ENCODE measurements at places on chromosomes 1 and 21.
A peak's percentile ranks its signal among the peaks of the same experiment; 100 is the strongest.

DNA sequence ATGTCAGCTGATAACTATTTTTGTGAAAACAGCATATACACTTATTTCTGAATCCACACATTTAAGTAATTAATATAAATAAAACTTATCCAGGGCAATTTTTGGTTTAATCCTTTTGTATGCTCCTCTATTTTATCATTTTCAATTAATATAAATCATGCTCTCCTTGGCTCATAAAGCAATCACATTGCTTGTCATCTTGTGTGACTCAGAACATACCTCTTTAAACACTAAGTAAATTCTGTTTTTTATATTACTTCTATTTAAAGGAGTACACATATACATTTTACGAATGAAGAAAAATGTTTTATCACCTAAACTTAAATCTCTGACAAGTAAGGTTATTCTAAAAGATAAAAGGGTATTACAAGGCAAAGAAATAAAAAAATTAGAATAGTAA, 175.3 kb downstream of the USH2A start:
- no peak for DNase-seq

DNA sequence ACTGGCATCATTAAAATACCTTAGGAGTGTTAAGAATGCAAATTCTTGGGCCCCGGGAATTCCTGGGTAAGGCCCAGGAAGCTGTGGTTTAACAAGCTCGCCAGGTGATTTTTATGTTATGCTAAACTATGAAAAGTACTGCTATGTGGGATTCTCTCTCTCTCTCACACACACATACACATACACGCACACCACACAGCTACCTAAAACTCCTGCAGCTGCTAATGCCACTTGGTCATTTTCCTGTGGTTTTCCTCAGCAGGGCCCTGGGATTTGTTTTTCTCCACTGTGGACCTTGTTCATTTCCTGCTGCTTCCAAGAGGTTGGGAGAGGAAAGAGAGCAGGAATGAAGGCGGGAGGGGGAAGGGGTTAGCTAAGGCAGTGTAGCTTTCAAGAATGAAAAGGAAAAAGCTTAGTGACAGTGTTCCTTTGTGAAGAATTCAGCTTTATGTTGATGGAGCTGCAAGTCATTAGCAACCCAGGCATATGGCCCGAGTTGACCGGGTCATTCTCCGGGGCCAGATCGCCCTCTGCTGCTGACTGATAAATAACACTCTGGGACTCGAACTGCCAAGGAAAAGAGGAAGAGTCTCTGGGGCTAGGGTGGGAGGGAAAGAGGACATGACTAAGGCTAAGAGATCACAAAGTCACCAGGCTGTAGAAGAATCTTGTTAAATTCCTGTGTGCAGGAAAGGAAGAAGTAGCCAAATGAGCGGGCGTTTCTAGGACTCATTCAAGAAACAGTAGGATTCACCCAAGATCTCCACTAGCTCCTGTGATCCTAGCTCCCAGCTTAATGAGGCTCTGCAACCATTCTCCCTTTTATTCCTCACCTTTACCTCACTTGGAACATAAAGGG, 30.5 kb upstream of the LRIG2 start:
- DNase-seq = peak; percentile 65

GRCh38 chr1:116110567-116111523, at the start of gene MAB21L3:
TSS of gene MAB21L3 (plus strand) at chr1:116111399. CDS start at chr1:116112616, 1,217 bp downstream.
- no peak for DNase-seq

- DNase-seq = no peak
These were observed 5.8 kb downstream of the TMEM240 start for GRCh38 chr1:1534401-1535154.

- no peak for DNase-seq
These were observed 111.7 kb upstream of the IPO9 start for GRCh38 chr1:201717286-201717685.

GRCh38 chr1:22275626-22276395, 132.9 kb upstream of the WNT4 start:
- DNase-seq = peak; percentile 47

DNA sequence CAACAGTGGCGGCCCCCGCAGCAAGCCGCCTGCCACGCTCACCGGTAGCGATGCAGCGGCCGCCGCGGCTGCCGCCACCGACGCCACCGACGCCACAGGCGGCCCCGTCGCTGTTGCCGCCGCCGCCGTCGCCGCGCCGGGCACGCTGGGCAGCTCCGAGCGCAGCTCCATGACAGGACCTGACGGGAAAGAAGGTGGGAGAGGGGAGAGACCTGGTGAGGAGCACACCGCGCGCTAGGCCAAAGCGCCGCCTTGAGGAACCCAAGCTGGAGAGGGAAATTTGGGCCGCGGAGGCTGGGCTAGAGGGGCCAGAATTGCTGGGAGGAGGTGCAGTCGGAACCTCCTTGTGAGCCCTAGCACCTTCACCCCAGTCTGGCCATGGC, 1.9 kb downstream of the DMRTA2 start:
- DNase-seq = no peak
